ENCODE measurements at places on chromosomes 2 and 18.

- DNase-seq: no peak
Measured at GRCh38 chr18:47912794-47913585, 17.5 kb downstream of the SMAD2 start.

- DNase-seq: no peak
Measured at GRCh38 chr2:218298314-218298875, 6.1 kb upstream of the TMBIM1 start.

DNA sequence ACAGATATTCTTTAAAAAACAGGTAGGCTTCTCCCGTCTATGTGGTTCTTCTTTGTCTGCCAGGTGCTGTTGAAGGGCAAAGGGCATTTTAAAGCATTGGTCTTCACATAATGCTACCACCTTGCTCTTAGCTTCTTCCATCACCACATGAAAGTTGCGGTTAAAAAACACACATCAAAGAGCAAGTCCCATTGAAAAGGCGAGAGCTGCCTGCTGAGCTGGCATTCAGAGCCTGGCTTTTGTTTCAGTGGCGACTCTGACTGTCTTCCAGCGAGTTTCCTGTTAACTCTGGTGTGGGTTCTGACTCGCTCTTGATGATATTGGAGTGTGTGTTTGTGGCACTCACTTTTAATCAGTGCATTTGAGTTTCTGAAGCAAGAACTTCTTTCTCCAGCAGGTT is 624.9 kb upstream of the FANCL start:
- no peak for DNase-seq

- DNase-seq: no peak
Measured at GRCh38 chr2:131037398-131038257, 55.6 kb downstream of the FAM168B start.

GRCh38 chr2:145910416-145910815 is 1390.5 kb upstream of the ZEB2 start:
- DNase-seq: no peak

DNA sequence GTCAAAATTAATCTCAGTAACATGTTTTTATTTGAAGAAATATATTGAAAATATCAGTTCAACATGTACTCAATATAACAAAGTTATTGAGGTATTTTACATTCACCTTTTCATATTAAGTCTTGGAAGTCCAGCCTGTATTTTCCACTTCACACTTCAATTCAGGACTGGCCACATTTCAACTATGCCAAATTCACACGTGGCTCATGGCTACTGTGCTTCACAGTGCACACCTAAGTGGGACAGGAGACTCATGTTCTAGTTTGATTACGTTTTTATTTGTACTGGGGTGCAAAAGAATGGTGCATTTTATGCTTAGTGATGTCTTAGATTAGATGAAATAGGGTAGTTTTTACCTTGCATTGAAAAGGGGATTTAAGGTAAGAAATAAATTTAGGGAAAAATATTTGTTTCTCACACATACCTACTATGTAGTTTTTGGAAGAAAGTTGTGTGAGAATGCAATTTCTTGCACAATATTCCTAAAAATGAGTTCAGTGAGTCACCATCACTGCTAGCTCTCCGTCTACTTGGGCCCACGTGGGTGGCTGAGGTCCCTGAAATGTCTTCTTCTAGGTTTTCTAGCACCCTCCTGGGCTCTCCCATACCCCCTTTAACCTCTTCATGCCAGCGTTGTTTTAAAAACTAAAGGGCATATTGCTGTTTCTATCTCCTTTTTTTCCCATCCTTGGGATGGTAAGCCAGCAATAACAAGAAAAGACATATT is 87.0 kb downstream of the ST6GAL2 start:
- no peak for DNase-seq

- DNase-seq: no peak
Measured at GRCh38 chr2:30159766-30160165, 13.0 kb downstream of the YPEL5 start.

DNA sequence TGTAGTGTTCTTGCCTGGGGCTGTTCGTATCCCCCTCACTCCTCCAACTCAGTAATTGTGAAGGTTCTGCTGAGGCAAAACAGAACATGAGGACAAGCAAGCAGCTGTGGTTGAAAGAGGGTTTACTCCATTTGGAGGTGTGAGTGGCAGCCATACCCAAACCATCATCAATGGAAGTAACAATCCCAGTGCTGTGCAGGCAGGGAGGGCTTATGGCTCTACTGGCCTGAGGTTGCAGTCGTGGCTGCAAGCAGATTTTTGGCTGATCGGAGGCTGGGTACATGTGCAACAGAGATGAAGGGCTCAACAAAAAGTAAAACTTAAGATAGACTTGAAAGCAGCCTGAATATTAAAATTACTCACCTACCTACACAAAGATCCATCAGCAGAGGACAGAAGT is 13.2 kb downstream of the SRSF7 start:
- DNase-seq: no peak

DNA sequence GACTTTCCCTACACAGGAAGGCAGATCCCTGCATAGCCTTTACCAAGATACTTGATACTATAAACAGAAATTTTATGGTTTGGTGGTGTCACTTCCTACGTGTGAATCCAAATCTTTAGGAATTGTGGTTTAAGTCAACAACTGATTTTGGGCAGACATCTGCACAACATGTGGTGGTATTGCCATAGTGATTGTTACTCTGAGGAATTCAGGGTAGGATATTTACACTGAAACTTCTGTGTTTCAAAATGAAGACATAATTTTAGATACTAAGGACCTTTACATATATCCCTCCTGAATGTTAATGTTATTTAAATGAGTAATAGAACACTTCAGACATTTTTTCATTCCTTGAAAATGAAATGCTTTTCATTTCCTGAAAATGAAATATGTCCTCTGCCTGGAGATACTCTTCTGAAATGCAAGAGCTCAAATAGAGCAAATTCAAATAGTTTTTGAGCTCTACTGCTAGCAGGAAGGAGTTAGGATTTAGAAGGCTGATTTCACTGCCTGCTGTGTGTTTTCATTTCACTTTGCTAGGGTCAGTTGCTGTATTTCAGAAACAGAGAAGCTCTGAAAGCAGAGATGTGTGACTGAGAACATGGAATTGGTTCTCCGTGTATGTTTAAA is 77.2 kb downstream of the MDH1 start:
- DNase-seq: no peak

DNA sequence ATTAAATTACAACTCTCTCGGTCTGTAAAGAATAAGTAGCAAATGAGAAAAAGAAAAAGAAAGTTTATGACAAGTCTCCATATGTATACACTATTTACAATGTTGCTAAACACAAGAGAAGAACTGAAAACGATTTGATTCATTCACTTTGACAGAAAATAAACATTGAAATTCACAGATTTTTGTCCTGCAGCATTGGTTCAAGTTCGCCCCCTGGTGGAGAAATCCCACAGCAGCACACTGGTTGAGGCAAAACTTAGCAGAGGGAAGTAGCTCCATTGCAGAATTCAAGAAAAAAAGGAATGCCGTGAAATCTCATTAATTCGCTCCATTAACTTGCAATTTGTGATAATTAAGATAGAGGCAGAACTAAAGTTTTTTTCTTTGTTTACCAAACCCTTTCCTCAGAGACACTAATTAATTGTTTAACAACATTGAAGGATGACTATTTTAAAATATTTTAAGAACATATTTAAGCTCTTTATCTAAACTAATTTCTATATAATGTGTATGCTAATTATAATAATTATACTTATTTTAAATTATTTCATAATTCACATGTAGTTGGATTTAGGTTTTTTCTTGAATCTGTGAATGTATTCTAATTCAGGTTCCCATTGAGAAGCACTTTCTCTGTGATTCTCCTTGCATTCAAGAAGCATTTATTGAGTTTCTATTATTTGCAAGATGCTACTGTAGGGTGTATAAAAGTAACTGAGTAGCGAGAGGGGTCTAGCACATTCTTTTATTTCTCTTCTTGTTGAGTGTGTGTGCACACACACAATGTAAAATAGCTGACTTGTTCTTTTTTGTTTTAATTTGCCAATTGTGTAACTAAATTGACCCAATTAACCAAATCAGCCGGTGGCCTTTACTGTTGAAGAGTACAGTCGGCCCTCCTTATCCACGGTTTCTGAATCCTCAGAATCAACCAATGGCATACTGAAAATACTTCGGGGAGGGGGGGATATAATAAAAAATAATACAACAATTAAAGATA is 74.1 kb downstream of the COL4A3 start:
- peak; percentile 55 for DNase-seq
